ENCODE measurements at places on chromosomes 5 and 9.

- DNase-seq, result no peak
These were observed 73.0 kb downstream of the EHMT1 start for GRCh38 chr9:137691646-137692351.

DNA sequence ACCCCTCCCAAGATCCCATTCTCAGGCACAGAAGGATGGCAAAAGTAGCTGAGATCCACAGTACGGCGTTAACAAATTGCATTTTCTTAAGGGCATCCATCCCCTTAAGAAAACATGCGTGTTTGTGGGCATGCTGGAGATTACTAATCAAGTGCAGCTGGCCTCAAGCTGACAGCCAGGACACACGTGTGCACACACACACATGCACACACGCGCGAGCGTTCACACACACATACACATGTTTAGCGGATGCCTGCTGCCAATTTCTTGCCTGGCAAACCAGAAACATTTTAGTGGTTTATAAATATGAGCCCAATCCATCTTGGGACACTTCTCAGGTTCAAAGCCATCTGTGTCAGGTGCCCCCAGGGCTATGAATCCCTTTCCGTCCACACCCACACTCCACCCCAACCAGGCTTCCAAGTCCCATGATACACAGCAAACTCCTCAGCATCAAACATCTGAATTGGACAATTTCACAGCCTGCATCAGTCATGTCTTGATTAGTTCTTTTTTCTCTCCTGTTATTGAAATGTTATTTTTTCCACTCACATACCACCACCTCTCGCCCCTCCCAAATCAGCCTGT is 23.5 kb upstream of the SMIM23 start:
- DNase-seq, result no peak

- DNase-seq, result peak; percentile 17
These were observed 152.8 kb upstream of the PAPPA start for GRCh38 chr9:116000748-116001329.

- DNase-seq, result peak; percentile 4
These were observed 26.1 kb upstream of the MACIR start for GRCh38 chr5:103232393-103232999.

GRCh38 chr9:128116104-128117083 is 11.1 kb downstream of the PTGES2 start:
- DNase-seq, result no peak

GRCh38 chr5:126884269-126884819 is 107.4 kb downstream of the LMNB1 start:
- DNase-seq, result no peak

DNA sequence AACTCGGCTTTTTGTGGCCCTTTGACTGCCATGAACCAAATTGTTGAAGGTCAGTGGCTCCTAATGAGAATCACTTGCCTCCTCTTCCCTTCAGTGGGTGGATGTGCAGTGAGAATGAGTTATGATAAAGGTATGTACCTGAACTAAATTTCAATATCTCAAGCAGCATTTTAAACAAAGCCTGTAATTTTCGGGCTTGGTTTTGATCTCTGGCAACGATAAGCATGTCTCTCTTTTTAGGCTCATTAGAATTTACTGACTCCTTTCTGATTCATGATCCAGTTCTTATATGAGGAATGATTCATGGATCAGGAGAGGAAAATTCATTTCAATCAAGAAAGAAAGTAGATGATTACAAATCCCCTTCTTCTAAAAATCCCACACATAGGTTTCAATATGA is 305.5 kb downstream of the ARRDC3 start:
- no peak for DNase-seq

GRCh38 chr9:98881356-98881755 is 62.4 kb upstream of the COL15A1 start:
- DNase-seq, result no peak

DNA sequence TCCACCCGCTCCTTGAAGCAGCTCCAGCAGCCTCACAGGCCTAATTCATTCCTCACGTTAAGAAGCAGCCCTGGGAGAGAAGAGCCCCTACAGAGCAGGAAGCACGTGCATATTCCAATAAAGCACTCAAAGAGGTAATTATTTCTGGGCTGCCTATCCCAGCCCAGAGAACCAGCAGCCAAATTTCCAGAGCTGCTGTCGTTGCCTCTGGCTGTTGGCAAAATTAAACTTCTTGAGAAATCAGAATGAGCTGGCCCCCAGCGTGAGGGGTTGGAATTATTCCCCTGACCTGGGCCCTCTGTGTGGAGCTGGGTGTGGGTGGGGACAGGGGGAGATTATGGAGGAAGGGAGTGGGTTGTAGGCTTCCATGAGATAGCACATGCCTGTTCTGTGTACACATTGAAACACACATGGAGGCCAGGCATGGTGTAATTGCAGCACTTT is 86.8 kb upstream of the HSPA9 start:
- DNase-seq, result no peak

GRCh38 chr9:136665704-136666371 is 3.1 kb downstream of the EGFL7 start:
- peak; percentile 11 for DNase-seq

- no peak for DNase-seq
These were observed 48.2 kb upstream of the ANGPTL2 start for GRCh38 chr9:127170652-127171051.

GRCh38 chr9:105392531-105392930 is 55.3 kb upstream of the FSD1L start:
- peak; percentile 61 for DNase-seq

- no peak for DNase-seq
These were observed 2.4 kb upstream of the ARSI start for GRCh38 chr5:150305095-150305494.

DNA sequence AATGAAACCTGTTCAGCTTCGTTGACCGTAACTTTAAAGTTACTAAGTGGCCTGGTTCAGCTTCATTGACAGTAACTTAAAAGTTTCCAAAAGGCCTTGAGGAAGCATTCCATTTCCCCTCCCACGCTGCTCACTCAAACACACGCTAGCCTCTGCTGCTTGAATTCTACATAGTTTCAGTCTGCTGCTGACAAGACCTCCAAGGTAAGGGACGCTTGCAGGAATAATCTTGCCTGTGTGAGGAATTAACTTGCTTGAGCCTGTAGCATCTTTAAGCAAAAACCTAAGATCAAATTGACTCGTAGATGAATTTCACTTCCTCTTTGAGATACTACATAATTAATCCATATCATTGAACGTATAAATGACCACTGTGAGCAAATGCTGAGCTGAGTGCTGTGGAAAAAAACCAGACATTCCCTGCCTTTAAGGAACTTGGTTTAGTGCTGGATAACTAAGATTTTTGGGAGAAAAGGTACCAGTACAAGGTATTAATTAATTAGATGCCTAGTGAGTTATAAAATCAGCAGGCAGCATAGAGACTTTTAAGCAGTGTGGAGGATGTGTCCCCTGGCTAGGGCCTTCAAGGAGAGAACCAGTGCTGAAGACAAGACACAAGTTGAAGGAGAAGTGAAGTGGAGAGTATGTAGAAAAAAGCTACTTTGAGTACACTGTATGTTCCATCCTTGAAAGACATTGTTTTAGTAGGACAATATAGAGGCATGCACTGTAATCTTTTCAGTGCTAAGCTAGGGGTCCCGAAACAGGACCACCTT is 39.2 kb downstream of the GRAMD2B start:
- DNase-seq, result no peak

DNA sequence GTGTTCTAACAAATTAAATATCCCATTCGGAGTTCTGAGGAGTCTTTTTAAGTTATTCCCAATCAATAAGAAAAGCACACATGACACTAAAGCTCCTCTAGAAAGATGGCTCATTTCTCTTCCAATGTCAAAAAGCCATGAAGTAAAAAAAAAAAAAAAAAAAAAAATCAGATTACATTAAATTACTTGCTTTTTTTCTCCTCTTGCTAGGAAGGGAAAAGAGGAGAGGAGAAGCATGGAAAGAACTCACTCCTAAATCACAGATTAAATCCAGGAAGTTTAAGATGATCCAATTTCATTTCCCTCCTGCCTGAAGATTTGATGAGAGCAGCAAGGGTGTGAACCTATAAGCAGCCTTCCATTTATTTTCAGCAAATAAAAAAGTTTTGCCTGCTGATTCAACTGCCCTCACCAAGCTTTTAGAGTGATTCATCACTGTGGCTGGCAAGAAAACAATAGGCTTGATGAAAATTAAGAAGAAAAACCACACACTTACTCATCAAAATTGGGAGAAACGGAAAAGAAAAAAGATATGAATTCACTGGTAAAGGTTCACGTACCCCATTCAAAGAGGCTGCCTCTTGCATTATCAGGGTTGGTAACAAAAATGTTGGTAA is 19.7 kb downstream of the MYO10 start:
- DNase-seq, result no peak

DNA sequence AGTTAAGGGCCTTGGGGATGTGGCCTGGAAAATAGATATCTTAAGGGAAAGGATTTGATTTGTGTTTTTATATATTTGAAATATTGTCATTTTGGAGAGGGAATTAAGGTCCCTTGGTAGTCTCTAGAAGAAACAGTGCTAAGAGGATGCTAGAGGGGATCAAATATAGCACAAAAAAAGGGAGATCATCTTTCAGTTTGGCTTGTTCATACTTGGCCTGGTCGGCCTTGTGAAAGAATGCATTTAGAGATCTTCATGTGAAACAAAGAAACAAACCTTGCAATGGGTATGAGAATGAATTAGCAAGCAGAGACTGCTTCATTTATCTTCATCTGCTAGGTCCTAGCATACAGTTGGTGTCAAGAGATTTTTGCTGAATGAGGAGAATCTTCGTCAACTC is 15.0 kb downstream of the DMRT2 start:
- no peak for DNase-seq

DNA sequence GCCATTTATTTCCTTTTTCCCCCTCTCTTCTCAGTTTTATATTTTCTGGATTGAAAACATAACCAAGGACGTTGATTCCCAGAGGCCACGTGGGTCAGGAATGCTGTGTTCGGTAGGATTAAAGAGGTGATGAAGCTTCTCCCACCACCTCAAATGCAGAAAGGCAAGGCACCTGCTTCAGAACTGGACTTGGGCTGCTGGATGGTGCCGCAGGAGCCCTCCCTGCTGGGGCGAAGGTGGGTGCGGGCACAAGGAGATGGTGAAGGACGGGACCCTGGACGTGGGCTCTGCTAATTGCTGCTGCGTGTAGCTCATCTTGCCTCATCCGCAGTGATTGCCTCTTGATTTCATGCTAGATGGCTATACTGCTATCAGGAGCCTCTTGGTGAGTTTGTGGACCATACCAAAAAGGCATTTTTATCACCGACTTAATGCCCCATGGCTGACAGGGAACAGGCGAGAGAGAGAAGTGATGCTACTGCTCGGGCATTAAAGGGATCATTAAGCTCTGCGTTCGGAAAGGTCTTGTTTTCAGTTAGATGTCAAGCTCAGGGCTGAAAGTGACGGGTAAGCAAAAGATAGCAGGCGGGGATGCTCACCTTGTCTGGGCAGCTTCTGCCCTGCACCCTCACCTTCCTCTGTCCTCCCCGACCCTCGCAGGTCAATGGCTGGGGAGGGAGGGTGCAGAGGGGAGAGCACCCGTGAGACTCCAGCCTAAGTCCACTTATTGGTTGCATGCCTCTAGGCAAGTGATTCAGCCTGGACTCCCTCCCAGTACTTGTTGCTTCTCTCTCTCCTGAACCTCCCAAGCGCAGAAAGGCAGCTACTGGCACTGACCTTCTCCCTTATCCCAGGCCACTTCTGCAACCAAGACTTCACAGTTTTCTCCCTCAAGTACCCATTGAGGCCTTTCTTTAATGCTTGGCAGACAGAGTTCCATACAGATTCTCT is 71.6 kb upstream of the FSTL4 start:
- DNase-seq, result no peak

DNA sequence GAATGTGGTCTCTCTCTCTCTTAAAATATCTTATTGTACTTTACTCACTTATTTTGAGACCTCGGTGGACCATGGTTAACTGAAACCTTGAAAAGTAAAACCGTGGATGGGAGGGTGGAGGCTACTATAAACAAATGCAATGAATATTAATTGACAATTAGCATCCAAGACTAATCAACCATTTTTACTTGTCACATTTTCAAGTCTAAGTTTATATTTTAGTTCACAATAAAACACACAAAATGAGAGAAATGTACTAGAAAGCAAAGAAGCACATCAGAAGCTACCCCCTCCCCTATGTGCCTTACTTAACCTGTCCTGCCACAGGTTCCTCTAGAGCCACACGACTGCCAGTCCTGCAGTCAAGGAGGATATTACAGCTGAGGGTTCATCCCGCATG is 4.6 kb downstream of the ARL15 start:
- no peak for DNase-seq

DNA sequence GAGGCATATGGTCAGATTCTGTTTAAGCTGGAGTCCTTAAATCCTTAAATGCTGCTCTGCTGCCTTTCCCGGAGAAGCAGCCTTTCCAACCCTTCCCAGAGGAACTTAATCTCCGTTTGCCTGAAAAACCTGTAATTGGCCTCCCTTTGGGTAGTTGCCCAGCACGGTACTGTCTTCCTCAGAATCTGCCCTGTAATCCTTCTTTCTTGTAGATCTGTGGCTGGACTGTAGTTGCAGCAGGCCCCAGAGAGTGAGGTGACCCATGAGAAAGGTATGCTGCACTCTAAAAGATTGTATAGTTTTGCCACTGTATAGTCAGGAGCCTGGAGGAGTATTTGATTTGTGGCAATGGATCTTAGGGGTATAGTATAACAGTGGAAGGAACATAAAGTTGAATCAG is 11.7 kb downstream of the SPIN1 start:
- no peak for DNase-seq

DNA sequence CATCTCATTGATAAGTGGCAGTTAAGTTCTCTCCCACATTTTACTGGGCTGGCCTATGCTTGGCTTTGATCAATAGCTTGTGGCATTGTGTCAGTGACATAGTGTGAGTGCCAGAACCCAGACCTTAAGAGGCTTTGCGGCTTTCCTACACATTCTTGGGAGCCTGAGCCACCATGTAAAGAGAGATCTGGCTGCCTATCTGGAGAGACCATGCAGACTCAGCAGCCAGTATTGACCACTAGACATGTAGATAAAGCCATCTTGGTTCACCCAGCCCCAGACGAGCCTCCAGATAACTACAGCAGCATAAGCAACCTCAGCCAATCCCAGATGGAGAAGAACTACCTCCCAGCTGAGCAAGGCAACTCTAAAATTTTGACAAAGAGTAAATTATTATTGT is 28.6 kb downstream of the C9orf153 start:
- DNase-seq, result no peak

DNA sequence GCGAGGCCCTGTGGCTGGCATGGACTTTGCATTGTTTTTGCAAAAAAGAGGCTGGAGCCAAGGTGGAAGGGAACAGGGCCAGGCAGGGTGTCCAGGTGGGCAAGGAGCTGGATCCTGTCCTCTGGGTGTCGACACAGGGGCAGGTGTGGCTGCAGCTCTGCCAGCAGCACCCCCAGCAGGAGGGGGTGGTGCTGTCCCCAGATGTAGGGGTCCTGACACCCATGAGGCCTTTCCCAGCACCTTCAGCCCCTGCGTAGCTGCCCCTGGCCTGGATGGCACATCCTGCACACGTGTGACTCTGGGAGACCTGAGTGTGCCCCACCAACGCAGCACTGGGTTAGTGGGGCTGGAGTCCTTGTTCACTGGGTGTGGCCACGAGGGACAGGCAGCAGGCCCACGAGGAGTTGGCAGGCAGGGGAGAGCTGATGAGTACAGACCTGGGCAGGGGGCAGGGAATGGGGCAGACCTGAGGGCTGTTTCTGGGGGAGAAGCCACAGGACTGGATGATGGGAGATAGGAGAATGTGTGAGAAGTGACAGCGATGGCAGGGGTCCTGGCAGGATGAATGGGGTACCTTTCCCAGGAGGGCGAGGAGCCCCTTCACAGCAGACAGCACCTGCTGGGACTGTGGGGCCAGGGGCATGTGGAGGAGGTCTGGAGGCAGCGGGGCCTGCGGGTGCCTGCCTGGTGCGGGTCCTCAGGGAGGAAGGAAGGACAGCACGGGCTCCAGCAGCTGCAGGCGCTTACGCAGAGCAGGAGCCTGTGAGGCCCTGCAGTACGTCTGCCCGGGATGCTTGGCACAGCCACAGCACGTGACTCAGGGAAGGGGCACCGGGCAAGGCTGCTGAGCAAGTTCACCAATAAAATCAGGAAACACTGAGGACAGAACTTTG is 3.6 kb upstream of the RASGEF1C start:
- DNase-seq, result no peak

Data from NCI-H1105 treated with DMSO at 0.1 percent for 48 hours (cell line).